ENCODE measurements at places on chromosomes 12 and 14.

- no peak for DNase-seq
These were observed at the start of gene C1R for GRCh38 chr12:7092229-7092985. TSS of gene C1R (minus strand) at chr12:7092445. CDS start at chr12:7092388, 57 bp downstream.

GRCh38 chr12:46546634-46547273 lies 174.2 kb upstream of the SLC38A2 start:
- no peak for DNase-seq

DNA sequence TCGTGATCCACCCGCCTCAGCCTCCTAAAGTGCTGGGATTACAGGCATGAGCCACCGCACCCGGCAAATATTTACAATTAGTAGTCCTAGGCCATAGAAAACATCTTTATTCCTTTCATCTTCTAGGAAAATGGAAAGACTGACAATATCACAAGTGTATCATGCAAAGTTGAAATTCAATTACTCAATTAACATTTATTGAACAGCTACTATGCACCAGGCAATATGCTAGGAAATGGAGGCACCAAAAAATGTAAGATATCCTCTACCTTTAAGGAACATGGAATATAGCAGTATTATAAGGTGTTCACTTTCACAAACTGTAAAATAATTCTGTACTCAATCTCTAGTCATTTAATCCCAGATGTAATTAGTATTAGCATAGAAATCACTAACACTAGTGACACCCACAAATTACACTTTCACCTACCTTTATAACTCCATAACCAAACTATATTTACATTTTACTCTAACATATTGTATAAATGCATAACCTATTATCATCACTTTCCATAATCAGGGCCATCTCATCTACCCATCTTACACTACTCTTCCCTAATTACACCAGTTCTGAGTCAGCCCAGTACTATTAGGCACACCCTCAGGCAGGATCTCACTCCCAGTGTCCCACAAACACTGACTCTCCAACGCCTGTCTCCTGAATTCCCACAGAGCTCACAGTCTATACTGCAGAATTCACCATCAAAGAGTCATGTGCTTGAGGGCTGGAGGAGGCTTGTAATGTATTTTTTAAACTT lies 10.4 kb downstream of the CORO1C start:
- no peak for DNase-seq

DNA sequence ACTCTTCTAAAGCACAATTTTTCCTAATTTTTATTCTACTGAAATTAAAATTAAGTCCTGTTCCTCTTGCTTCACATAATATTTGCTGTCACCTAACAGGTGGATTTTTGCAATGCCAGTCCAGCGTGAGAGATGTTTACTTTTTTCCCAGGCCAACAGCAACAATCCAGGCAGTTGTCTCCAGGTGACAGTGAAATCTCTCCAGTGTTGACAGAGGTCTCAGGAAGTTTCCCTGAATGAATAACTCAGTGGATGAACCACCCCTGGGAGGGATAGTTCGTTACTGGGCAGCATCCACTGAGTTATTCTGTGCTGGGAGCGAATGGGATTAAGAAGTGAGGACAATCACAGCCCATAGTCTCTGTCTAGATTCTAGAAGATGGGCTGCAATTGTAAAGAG lies 7.1 kb upstream of the NT5DC3 start:
- no peak for DNase-seq

DNA sequence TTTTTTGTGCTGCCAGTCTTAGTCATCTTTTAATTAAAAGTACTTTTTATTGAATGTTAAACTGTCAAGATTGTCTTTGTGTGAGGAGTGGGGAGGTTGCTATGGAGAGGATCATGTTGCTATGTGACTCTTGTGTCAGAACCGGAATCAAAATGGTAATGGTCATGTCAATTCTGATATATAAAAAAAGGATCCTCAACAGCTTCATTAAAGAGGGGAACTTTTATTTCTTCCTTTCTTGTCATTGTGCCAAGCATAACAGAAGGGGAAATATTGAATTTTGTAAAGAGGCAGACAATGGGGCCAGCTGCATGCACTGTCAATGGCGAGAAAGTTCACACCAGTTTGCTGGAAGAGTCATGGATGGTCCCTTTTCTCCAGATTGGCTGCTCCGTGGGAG lies 564.8 kb downstream of the VRK1 start:
- no peak for DNase-seq

GRCh38 chr14:30355431-30355913 lies 203.5 kb upstream of the G2E3 start:
- DNase-seq, result no peak

DNA sequence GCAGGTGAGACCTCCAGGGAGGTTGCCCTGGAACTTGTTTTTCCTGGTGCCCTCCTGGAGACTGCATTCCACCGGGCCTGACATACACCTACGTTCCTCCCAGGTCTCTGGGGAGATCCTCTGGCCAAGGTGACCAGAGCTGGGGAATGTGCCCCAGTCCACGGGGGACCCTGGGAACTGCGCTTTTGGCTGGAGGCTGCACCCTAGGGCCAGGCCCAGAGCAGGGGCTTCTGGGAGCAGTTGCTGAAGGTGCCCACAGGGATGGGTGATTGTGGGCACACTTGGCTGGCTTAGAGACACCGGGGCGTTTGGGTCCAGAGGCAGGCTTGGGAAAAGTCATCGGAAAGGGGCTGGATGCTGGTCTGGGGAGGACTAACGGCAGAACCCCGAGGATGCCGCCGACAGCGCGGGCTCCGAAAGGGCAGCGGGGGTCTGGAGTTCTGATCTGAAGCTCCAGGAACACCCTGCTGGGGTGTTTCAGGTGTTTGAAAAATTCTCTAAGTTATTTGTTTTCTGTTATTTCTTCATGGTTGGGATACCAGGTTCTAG lies 36.5 kb upstream of the TDRD9 start:
- no peak for DNase-seq

DNA sequence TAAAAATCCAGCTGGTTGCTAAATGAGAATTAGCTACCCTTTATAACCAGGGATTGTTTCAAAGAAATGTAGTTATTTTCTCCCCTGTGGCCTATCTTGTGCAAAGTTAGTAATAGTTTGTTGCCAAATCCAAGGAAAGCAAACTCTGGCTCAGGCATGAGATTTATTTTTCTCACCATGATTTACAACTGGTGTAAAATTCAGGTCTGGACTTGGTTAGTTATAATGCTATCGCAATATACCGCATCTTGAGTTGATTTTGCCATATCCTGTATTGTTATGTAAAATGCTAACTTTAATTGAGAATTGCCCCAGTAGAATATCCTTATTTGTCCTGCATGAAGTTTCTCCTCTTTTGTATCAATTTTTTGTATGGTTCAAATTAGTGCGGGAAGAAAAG lies 135.5 kb downstream of the CRADD start:
- no peak for DNase-seq

GRCh38 chr12:126425264-126425663 lies 1360.0 kb downstream of the AACS start:
- DNase-seq, result no peak

DNA sequence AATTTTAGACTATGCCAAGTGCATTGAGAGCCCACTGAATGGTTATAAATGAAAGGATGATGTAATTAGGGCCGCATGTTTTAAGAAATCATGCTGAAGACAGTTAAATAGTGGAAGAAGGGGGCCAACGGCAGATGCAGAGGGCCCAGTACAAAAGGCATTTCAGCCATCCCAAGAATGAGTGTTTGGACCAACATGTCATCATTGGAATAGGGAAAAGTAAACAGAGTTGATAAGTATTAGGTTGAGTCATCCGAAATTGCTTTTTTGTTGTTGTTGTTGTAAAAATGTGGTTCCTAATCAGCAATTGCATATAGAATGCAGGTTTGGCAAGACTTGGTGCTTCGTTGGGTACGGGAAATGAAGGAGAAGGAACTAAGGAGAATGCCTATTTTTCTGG lies 29.5 kb downstream of the BMP4 start:
- DNase-seq, result no peak

DNA sequence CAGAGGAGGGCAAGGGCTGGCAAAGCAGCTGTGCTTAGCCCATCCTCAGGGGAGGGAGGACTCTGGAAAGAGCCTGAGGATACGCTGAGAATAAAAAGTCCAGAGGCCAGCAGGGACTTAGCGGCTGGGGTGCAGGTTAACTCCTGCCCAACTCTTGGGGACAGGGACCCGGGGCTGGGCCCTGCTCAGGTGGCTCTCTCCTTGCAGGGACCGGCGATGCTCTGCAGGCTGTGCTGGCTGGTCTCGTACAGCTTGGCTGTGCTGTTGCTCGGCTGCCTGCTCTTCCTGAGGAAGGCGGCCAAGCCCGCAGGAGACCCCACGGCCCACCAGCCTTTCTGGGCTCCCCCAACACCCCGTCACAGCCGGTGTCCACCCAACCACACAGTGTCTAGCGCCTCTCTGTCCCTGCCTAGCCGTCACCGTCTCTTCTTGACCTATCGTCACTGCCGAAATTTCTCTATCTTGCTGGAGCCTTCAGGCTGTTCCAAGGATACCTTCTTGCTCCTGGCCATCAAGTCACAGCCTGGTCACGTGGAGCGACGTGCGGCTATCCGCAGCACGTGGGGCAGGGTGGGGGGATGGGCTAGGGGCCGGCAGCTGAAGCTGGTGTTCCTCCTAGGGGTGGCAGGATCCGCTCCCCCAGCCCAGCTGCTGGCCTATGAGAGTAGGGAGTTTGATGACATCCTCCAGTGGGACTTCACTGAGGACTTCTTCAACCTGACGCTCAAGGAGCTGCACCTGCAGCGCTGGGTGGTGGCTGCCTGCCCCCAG lies 2.8 kb downstream of the B3GNT4 start:
- DNase-seq, result no peak

DNA sequence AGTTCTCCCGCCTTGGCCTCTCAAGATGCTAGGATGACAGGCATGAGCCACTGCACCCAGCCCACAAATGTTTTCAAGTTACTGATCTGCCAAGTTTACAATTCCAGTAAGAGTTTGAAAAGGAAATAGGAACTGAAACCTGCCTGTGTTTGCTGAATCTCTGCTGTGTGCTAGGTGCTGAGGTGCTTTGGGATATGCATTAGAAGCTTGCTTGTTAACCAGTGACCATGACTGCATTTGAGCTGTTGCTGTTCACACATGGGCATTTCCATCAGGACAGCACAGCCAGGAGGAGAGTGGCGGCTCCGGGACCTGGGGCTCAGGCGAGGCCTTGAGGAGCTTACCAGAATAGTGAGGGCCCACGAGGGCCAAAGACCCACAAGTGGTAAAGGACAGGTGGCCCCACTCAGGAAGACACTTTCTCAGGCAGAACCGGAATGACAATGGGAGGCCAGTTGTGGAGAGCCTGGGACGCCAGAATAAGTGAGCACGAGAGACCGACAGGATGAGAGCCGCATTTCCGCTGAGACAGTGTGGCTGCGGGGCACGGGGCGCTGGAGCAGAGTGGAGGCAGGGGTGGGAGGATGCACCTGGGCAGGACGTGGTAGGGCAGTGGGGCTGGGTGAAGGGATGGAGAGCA lies 54.5 kb upstream of the MMP17 start:
- DNase-seq, result no peak

DNA sequence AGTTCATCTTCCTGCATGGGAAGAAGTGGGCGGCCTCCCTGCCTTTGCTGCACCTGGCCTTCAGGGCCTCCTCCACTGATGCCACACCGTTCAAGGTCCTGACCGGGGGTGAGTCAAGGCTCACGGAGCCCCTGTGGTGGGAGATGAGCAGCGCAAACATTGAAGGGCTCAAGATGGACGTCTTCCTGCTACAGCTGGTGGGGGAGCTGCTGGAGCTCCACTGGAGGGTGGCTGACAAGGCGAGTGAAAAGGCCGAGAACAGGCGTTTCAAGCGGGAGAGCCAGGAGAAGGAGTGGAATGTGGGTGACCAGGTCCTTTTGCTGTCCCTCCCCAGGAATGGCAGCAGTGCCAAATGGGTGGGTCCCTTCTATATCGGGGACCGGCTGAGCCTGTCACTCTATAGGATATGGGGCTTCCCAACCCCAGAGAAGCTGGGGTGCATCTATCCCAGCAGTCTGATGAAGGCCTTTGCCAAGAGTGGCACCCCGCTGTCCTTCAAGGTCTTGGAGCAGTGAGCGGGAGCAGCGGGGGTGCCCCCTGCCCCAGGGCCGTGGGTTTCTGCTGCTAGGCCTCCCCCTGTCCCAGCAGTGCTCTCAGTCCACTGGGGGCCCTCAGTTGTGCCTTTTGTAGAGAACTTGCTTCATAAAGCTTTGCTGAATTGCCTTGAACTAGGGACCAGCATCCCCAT lies 12.4 kb downstream of the CBLN3 start:
- no peak for DNase-seq

GRCh38 chr14:78535041-78535440 lies 364.9 kb downstream of the NRXN3 start:
- no peak for DNase-seq

- DNase-seq, result no peak
These were observed 1970.2 kb upstream of the FLRT2 start for GRCh38 chr14:83559721-83560120.

DNA sequence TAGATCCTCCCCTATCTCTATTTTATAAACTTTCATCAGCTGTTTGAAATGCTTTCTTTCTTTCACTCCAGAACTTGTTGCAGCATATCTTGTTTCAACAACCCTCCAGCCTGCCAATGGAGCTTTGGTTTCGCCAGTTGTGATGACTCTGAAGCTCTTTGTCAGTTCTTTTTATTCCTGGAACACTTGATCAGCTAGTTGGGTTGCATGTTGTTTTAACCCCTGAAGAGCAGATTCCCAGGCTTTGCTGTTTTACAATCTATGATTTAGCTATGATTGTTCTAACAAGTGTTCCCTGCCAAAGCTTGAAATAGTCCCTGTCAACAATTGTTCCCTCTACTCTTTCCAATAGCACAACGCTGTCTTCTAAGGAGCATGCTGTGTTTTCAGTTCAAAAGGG lies 50.6 kb upstream of the FUT8 start:
- no peak for DNase-seq

- DNase-seq, result no peak
These were observed 90.4 kb downstream of the SRGAP1 start for GRCh38 chr12:63934936-63935335.

DNA sequence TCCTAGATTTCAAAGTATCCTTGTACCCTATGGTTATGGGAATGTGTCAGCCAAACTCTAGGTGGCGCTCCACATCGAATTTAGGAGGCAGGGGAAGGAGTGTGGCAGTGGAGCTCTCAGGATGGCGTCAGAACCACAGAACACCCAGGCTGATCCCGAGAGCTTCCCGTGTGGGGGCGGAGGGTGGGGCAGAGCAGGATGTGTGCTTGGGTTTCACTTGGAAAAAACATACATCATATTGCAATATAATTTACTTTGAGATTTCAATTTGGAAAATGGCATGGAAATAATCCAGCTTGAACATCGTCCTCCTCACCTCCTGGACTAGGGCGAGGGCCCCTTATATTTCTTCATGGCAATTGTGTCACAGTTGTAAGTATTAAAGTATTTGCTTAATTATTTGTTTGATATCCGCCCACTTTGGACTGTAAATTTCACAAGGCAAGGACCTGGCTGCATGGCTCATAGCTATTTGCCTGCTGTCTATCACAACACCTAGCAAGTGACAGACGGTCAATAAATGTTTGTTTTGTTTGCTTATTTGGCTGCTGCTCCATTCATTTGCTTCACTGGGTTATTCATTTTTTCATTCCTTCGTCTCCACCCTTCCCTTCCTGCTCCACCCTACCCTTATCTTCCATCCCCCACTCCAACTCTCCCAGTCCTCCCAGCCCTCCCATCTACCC lies 221.5 kb upstream of the HMGA2 start:
- DNase-seq, result no peak
